ENCODE measurements at places on chromosomes 3 and 15. TPM values are rescaled to one million over a fixed set of nuclear protein-coding genes. Genes with fewer than 3 reads are reported as not detected.

Gene PAQR5
- total RNA-seq: 2.1 TPM

Gene ONECUT1
- total RNA-seq: 15.2 TPM

Gene TM6SF1
- 0.52 TPM for total RNA-seq

Gene GRM2
- 0.27 TPM for total RNA-seq

Gene PCLAF
- 21.2 TPM for total RNA-seq

Gene THBS1
- 191 TPM for total RNA-seq

Gene CHMP2B
- 79.3 TPM for total RNA-seq

Gene CCR3
- not detected for total RNA-seq

Gene SLC51A
- total RNA-seq: 3.9 TPM

Gene RLBP1
- total RNA-seq: not detected

Gene NOX5
- 0.13 TPM for total RNA-seq

Gene KNG1
- total RNA-seq: 88.9 TPM

Gene FOXB1
- total RNA-seq: not detected

Gene ZCWPW2
- 0.77 TPM for total RNA-seq

Gene C15orf62
- total RNA-seq: 0.43 TPM

Gene PTX3
- 23.7 TPM for total RNA-seq

Gene AGTR1
- total RNA-seq: 8.0 TPM

Gene MB21D2
- 23.0 TPM for total RNA-seq

Gene MFGE8
- total RNA-seq: 337 TPM

Gene TRPM1
- total RNA-seq: not detected

Gene CHST2
- 16.1 TPM for total RNA-seq

Gene PLSCR5
- total RNA-seq: 0.60 TPM

Gene UBL7
- total RNA-seq: 54.6 TPM

Gene AMT
- total RNA-seq: 19.0 TPM

Gene TF
- total RNA-seq: 373 TPM

Gene PRR20G
- not detected for total RNA-seq

Gene LYZL4
- not detected for total RNA-seq

Gene ALDH1L1
- total RNA-seq: 15.9 TPM

Gene CFAP92
- total RNA-seq: 0.17 TPM

Gene APOD
- 9.6 TPM for total RNA-seq

Gene CMC1
- 22.6 TPM for total RNA-seq

Gene SERINC4
- 0.24 TPM for total RNA-seq

Gene HMG20A
- total RNA-seq: 37.6 TPM

Gene TRH
- not detected for total RNA-seq

Gene STAB1
- 4.6 TPM for total RNA-seq

Gene UBE2E2
- 51.1 TPM for total RNA-seq

Gene P2RY1
- 14.0 TPM for total RNA-seq

Gene ANAPC13
- total RNA-seq: 119 TPM

Measured in hepatocyte (in vitro differentiated cells).